Right lobe of liver (tissue), 6 donors: ENCODE measurements at places on chromosomes 6 and 20.

- no peaks in the 10 kb centered on the region for H3K27me3 ChIP-seq
- no peak for DNase-seq
- no peaks in the 10 kb centered on the region for H3K36me3 ChIP-seq
- H3K4me3 ChIP-seq: no peak overlapping the region
- no peak overlapping the region for H3K27ac ChIP-seq
- H3K4me1 ChIP-seq: no peaks in the 10 kb centered on the region
These were observed 395.1 kb upstream of the CNR1 start for GRCh38 chr6:88561034-88561953.

DNA sequence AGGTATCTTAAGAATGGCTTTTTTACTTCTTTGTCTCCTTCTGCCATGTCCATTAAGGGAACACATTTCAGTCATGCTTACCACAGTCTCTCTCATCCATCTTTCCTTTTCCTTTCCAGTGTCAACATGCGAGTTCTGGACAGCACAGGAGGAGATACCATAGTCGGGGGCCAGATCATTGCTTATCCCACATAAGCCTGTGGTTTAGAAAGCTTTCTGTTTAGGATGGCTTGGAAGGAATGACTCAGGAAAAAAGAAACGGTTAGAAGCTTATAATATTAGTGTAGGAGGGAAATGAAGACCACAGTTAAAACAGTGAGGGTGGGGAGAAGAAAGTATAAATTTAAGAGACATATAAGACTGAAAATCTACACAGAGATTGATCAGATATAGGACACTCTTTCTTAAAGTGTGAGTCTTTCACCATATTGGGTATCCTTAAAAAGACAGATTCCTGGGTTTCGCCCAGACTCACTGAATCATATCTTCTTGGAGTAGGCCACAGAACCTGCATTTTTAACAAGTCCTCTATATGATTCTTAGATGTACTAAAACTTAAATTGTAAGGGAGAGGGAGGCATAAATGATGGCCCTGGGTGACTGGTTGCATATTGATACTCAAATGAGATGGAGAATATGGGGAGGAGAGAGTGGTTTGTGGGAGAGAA lies 36.1 kb downstream of the DSE start:
- no peaks in the 10 kb centered on the region for H3K36me3 ChIP-seq
- no peak overlapping the region for H3K27ac ChIP-seq
- no peak overlapping the region for H3K4me3 ChIP-seq
- DNase-seq: no peak
- H3K27me3 ChIP-seq: no peaks in the 10 kb centered on the region

DNA sequence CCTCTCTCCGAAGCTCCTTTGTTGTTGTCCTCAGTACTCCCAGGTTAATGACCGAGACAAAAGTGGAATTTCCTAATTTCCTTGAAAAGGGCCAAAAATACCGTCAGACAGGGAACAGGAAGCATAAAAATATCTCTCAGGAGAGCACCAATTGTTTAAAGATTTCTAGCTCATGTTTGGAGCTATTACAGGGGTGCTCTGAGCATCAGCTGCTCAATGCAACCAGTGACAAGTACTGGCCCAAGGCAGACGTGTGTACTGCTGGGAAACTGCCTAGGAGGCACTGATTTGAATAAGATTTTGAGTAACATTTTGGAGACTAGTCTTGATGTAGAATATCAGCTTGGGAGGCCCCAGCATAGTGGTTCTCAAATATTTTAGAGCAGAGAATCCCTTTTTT lies 17.3 kb downstream of the LAMA4 start:
- no peaks in the 10 kb centered on the region for H3K4me1 ChIP-seq
- no peaks in the 10 kb centered on the region for H3K36me3 ChIP-seq
- H3K4me3 ChIP-seq: no peak overlapping the region
- no peak for DNase-seq

- peak overlapping the region; percentile 0 for H3K27ac ChIP-seq
- peak; percentile 58 for DNase-seq
- H3K4me3 ChIP-seq: no peak overlapping the region
- peaks cover 15% of the 10 kb centered on the region for H3K4me1 ChIP-seq
These were observed 524.6 kb upstream of the JARID2 start for GRCh38 chr6:14721103-14721758.

DNA sequence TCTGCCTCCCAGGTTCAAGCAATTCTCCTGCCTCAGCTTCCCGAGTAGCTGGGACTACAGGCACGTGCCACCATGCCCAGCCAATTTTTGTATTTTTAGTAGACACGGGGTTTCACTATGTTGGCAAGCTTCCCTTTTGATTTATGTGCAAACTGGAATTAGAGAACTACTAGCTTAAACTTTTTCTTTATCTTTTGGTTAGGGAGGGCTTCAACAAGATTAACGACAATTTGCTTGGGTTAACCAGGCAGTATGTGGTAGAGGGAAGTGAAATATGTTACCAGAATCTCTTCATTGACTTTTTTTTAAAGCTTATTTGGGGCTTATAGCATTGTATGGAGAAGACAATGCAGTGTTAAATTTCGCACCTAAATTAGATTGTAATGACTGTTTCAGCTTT lies 9.0 kb downstream of the MYO6 start:
- H3K27ac ChIP-seq: no peak overlapping the region
- DNase-seq: no peak
- H3K4me1 ChIP-seq: no peaks in the 10 kb centered on the region
- no peaks in the 10 kb centered on the region for H3K36me3 ChIP-seq
